ENCODE measurements at places on chromosomes 16 and 17. TPM values are rescaled to one million over a fixed set of nuclear protein-coding genes. Genes with fewer than 3 reads are reported as not detected.
A peak's percentile ranks its signal among the peaks of the same experiment; 100 is the strongest.

Gene GDPD1
- 2.1 TPM for total RNA-seq

Gene CUEDC1
- 13.9 TPM for total RNA-seq

Gene ZNF423
- total RNA-seq: 3.7 TPM

Gene HOXB1
- total RNA-seq: 0.19 TPM

Gene TMC5
- 1.0 TPM for total RNA-seq

Gene RAB34
- total RNA-seq: 76.6 TPM

Gene TP53TG3D
- total RNA-seq: not detected

Gene GAS7
- total RNA-seq: 97.8 TPM

Gene CCL14
- 3.5 TPM for total RNA-seq

Gene C16orf86
- total RNA-seq: 2.2 TPM

Gene RHBDL1
- total RNA-seq: 3.4 TPM

Gene TEX14
- not detected for total RNA-seq

Gene RNF43
- total RNA-seq: 19.9 TPM

- DNase-seq: peak; percentile 24
These were observed 42.6 kb downstream of the KLHDC4 start for GRCh38 chr16:87723226-87723623.

DNA sequence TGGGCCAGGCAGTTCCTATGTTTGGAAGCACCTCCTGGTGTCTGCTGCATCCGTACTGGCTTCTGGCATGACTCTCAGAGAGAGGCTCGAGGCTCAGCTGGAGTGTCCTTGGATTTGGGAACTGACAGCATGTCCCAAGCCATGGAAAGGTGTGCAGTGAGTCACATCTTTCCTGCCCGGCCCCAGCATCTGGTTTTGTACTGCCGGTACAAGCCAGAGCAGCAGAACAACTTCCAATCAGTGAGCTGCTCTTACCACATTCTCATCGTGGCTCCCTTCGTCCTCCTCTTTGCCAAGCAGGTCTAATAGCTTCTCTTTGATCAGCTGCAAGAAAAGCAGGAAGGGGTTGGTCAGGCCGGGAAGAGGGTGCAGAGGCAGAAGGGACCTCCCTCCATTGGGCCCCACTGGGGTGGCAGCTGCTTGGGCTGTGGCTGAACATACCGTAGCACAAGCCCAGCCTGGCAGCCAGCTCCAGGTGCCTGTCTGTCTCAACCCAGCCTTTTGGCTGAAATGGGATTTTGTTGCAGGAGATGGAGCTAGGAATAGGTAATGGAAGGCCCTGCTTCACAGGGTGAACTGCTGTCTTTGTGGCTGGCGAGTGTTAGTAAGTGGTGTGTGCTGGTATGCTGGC lies 24.2 kb downstream of the SPACA3 start:
- DNase-seq: no peak

- DNase-seq: no peak
These were observed 5.9 kb upstream of the MYO15A start for GRCh38 chr17:18102640-18103039.

- DNase-seq: no peak
These were observed 7.4 kb downstream of the DNASE1 start for GRCh38 chr16:3661922-3662321.

GRCh38 chr16:86823888-86824671 lies 245.7 kb downstream of the FOXL1 start:
- DNase-seq: peak; percentile 82

DNA sequence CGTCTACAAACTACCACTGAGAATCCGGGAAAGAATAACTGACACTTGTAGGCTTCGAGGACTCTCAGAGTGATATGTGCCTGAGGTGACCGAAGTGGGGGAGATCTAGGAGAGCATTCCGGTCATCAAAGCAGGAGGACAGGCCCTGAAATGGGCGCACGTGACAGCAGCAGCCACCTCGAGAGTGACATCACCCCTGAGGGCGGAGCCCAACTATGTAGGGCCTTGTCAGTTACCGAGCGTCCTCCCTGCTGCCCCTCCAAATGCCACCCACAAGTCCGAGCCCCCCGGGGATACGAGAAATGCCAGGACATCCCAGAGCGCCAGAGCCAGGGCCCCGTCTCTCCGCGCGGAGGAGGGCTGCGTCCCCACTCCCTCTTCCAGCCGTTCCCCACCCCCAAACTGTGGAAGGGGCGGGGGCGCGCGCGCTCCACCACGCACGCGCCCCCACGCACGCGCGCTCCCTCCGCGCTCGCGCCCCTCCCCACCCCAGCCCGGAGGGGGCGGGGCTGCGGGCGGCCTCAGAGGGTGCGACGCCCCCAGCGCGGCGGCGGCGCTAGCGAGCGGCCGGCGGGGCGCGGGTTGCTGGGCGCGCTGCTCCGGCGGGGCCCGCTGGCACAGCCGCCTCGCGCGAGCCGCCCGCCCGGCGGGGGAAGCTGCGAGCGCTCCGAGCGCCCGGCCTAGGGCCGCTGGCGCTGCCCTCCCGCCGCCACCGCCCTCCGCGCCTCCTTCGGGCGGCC lies at the start of gene TANC2:
TANC2 (plus strand) TSS at position 550 of the 740 bp plus-strand sequence. CDS start 43,325 bp downstream, outside the sequence.
- DNase-seq: peak; percentile 96

DNA sequence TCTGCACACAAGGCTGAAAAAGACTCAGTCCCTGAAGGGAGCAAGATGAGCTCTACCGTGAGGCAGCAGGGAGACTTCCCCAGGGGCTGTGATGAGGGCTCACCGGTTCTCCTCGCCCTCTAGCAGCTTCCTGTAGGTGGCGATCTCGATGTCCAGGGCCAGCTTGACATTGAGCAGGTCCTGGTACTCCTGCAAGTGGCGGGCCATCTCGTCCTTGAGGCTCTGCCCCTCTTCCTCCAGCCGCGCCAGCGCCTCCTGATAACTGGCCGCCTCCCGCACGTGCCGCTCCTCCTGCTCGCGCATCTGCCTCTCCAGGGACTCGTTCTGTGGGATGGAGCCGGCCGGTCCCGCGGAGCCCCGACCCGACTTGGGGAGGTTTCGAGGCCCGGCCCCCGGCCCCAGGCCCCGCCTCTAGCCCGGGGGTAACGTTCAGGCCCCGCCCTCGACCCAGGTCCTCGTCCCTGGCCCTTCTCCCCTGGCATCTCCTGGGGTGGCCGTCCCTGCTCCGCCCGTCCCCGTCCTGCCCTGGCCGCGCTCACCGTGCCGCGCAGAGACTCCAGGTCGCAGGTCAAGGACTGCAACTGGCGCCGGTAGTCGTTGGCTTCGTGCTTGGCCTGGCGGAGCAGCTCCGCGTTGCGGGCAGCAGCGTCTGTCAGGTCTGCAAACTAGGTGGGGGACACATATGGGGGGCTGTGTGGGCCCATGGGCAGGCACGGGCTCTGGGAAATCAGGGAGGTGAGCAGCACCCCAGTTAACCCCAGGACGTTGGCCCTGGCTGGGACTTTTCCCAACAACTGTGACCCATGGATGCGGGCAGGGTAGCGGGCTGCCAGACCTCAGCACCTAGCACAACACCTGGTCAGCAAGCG lies 3.9 kb downstream of the GFAP start:
- DNase-seq: no peak

DNA sequence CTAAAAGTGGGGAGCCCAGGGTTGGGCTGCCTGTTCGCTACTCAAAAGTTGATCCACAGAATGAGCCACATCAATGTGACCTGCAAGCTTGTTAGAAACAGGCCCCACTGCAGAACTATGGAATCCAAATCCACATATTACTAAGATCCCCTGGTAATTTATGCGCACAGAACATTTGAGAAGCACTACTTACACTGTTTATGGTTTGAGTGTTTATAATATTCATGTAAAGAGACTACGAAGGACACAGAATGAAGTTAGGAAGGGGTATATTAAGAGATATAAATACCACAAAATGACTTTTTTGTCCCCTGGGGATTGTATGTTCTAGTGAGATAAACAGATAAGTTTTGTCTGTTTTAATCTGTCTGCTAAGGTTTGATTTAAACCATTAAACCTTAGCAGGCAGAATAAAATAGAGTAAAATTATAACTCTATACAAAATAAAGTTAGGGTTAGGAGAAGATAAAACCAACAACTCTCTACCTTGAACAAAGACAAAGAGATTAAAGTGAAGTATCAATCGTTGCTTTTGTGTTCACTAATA lies 666.9 kb upstream of the SOX9 start:
- no peak for DNase-seq

DNA sequence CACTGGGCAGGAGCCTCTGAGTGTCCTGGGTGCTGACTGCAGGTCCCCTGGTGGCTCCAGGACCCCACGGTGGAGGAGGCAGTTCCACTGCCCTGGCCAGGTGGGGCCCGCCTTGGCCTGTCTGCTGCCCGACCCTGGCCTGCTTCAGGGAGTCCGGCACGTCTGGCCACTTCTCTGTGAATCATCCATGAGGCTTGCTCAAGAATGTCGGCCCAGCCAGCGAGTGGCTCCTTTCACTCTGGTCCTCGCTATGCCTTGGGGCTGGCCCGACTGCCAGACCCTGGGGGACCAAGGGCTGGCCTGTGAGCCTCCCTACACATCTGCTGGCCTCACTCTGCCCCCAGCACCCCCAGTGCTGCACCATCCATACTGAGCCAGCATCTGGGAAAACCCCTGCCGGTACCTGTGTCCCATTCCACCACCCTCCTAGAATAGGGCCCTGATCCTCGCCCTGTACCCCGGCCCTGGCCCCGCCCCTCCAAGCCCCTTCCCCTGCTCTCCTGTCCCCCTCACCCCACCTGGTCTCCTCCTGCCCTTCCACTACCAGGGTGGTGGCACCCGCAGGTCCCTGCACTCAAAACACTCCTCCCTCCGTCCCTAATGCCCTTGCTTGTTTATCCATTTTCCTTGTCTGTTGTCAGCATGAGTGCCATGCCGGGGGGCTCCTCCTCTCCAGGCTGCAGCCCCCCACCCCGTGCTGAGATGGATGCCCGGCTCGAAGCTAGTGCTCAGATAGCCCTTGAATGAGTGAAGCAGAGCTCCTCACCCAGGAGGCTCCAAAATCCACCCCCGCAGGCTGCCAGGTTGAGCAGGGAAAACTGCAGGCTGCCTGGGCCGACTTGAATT lies 35.5 kb downstream of the ADCY7 start:
- DNase-seq: peak; percentile 84

DNA sequence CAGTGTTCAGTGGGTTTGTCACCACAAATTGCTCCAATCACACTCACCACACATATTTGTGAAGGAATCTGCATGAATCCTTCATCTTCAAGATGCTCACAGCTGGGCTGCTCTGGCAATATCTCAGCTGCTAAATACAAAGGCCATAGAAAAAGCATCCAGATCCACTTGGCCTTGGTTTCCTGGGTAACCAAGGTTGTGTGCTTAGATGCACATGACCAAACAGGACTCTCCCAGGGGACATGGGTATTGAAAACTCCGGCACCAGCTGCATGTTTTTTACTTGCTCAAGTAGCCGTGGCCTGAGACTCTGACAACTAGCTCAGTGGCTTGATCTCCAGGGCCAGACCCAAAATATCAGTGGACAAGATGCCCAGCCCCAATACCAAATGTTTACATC lies 131.3 kb downstream of the CBLN1 start:
- no peak for DNase-seq

GRCh38 chr17:72287586-72287985 lies 166.8 kb downstream of the SOX9 start:
- DNase-seq: no peak

DNA sequence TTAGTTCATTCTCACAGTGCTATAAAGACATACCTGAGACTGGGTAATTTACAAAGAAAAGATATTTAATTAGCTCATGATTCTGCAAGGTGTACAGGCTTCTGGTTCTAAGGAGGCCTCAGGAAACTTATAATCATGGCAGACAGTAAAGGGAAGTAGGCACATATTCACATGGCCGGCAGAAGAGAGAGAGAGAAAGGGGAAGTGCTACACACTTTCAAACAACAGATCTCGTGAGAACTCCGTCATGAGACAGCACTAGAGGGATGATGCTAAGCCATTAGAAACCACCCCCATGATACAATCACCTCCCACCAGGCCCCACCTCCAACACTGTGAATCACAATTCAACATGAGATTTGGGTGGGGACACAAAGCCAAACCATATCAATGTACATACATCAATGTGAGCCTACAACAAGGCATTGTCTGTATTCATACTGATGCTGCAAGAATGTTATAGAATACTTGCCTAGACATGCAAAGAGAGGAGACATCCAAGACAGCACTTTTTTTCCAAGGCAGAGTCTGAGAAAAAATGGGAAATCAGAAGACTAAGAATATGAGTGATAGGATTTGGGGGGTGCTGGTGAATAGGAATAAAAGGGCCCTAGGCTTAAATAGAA lies 114.8 kb upstream of the XYLT1 start:
- no peak for DNase-seq

- no peak for DNase-seq
These were observed 8.4 kb upstream of the C16orf82 start for GRCh38 chr16:27058299-27058698.

- DNase-seq: peak; percentile 39
These were observed 26.6 kb downstream of the GSE1 start for GRCh38 chr16:85639529-85640253.

DNA sequence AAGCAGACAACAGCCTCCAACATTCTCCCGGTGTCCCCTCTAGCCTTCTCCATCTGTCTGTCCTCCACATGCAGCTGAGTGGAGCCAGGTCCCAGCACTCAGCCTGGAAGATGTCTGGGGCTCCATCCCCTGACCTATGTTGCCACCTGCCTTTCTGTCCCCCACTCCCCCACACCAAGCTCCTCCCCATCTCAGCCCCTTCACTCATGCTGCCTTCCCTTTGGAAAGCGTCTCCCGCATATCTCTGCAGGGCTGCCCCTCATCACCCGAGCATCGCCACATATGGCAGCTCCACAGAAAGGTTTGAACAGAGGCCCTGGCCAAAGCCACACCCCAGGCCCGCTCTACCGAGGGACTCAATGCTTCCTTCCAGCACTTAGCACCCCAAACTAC lies 24.2 kb downstream of the NSMCE1 start:
- DNase-seq: no peak

DNA sequence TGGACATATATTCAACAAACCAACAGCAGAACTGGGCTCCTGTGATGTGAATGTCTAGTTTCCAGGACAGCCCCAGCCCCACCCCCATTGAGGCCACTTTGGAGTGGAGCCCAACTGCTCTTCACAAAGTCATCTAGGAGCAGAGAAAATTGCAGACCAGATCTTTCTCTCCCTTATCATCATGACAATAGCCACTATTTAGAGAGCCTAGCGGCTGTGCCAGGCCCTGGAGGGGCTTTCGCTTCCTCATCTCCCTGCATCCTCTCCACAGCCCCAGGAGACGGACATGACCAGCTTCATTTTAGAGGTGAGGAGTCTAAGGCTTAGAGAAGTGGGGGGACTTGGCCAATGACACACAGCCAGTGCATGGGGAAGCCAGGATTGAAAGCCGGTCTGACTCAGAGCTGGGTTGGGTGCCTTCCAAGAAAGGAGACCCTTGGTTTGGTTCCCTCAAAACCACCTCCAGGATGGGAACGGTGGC lies 1.4 kb downstream of the PRSS8 start:
- DNase-seq: no peak
